Myometrial cell (primary cell): ENCODE measurements at places on chromosomes 4 and X. TPM values are rescaled to one million over a fixed set of nuclear protein-coding genes. Genes with fewer than 3 reads are reported as not detected.

Gene MAGEE2
- total RNA-seq, result not detected in 2 replicates

Gene CT83
- not detected in 2 replicates for total RNA-seq

Gene HTATSF1
- total RNA-seq, result 39.5 and 44.1 TPM in 2 replicates

Gene GPM6B
- 0.29 and 0.35 TPM in 2 replicates for total RNA-seq

Gene F8
- 0.86 and 2.3 TPM in 2 replicates for total RNA-seq

Gene POU3F4
- total RNA-seq, result not detected in 2 replicates

Gene FAM149A
- 0.86 and 3.7 TPM in 2 replicates for total RNA-seq

Gene TBX22
- total RNA-seq, result not detected in 2 replicates

Gene PLP1
- total RNA-seq, result 1.8 TPM in 1 of 2 replicates, not detected in the other

Gene PNMA6A
- total RNA-seq, result 2.3 TPM in 2 replicates

Gene BEX3
- total RNA-seq, result 264 and 317 TPM in 2 replicates

Gene AVPR2
- total RNA-seq, result not detected in 2 replicates

Gene SPINK2
- total RNA-seq, result not detected in 2 replicates

Gene EDA
- total RNA-seq, result under 0.01 TPM in 1 of 2 replicates, not detected in the other

Gene CT45A3
- total RNA-seq, result not detected in 2 replicates

Gene VEGFC
- total RNA-seq, result 37.2 and 39.3 TPM in 2 replicates

Gene USP17L12
- total RNA-seq, result not detected in 2 replicates

Gene FRMD7
- not detected in 2 replicates for total RNA-seq

Gene TRIM75
- total RNA-seq, result not detected in 2 replicates

Gene PRSS12
- total RNA-seq, result 1.1 and 2.3 TPM in 2 replicates

Gene AKAP4
- not detected in 2 replicates for total RNA-seq

Gene CDX4
- total RNA-seq, result not detected in 2 replicates

Gene NDUFC1
- total RNA-seq, result 44.0 and 69.2 TPM in 2 replicates

Gene SCRG1
- total RNA-seq, result 0.29 TPM in 1 of 2 replicates, not detected in the other

Gene PAGE1
- not detected in 2 replicates for total RNA-seq

Gene SLC2A9
- total RNA-seq, result 2.8 TPM in 1 of 2 replicates, not detected in the other

Gene SPATA4
- not detected in 2 replicates for total RNA-seq

Gene EREG
- total RNA-seq, result 0.58 and 0.89 TPM in 2 replicates

Gene C4orf50
- total RNA-seq, result not detected in 2 replicates

Gene FHDC1
- total RNA-seq, result under 0.01 and 0.18 TPM in 2 replicates

Gene HPGD
- total RNA-seq, result not detected in 2 replicates

Gene SSX3
- total RNA-seq, result not detected in 2 replicates

Gene DCAF8L2
- total RNA-seq, result not detected in 2 replicates

Gene NAA11
- total RNA-seq, result not detected in 2 replicates

Gene DRD5
- total RNA-seq, result not detected in 2 replicates

Gene FRMPD4
- total RNA-seq, result 0.18 and 0.58 TPM in 2 replicates

Gene ITM2A
- not detected in 2 replicates for total RNA-seq

Gene RXFP1
- 0.29 and 0.35 TPM in 2 replicates for total RNA-seq

Gene CA5B
- 17.5 and 17.6 TPM in 2 replicates for total RNA-seq

Gene NPY5R
- total RNA-seq, result not detected in 2 replicates

Gene PPEF1
- total RNA-seq, result not detected in 2 replicates

Gene CYSLTR1
- total RNA-seq, result not detected in 2 replicates

Gene SSX5
- total RNA-seq, result not detected in 2 replicates

Gene SOD3
- 1.4 and 5.3 TPM in 2 replicates for total RNA-seq

Gene RASSF6
- total RNA-seq, result 0.18 TPM in 1 of 2 replicates, not detected in the other

Gene NWD2
- total RNA-seq, result not detected in 2 replicates

Gene TBC1D8B
- 8.6 and 12.8 TPM in 2 replicates for total RNA-seq

Gene TXK
- 0.86 and 2.7 TPM in 2 replicates for total RNA-seq
